ENCODE measurements at places on chromosomes 1 and 21. TPM values are rescaled to one million over a fixed set of nuclear protein-coding genes. Genes with fewer than 3 reads are reported as not detected.
A peak's percentile ranks its signal among the peaks of the same experiment; 100 is the strongest.

GRCh38 chr1:28248273-28249012 is 10.9 kb upstream of the SESN2 start:
- peak overlapping the region; percentile 87 for H3K27ac ChIP-seq
- no peaks in the 10 kb centered on the region for H3K36me3 ChIP-seq
- DNase-seq: no peak
- no peaks in the 10 kb centered on the region for H3K27me3 ChIP-seq
- peaks cover 24% of the 10 kb centered on the region for H3K4me1 ChIP-seq

SLC44A5 gene
- 1.2 TPM for total RNA-seq

GIPC2 gene
- total RNA-seq: 2.7 TPM

SLAMF7 gene
- total RNA-seq: 2.2 TPM

FOXD2 gene
- 0.98 TPM for total RNA-seq

CEPT1 gene
- 37.8 TPM for total RNA-seq

- H3K4me1 ChIP-seq: peaks cover 36% of the 10 kb centered on the region
- no peak overlapping the region for H3K27ac ChIP-seq
- no peaks in the 10 kb centered on the region for H3K27me3 ChIP-seq
- no peak for DNase-seq
- no peak overlapping the region for H3K4me3 ChIP-seq
Observed at GRCh38 chr1:47190857-47191256, 1.0 kb upstream of the PDZK1IP1 start.

ATP8B2 gene
- total RNA-seq: 65.1 TPM

ENAH gene
- 62.4 TPM for total RNA-seq

- no peaks in the 10 kb centered on the region for H3K27me3 ChIP-seq
- no peaks in the 10 kb centered on the region for H3K36me3 ChIP-seq
- DNase-seq: no peak
- no peak overlapping the region for H3K4me3 ChIP-seq
Observed at GRCh38 chr1:65470766-65471165, 50.3 kb downstream of the LEPR start.

DNA sequence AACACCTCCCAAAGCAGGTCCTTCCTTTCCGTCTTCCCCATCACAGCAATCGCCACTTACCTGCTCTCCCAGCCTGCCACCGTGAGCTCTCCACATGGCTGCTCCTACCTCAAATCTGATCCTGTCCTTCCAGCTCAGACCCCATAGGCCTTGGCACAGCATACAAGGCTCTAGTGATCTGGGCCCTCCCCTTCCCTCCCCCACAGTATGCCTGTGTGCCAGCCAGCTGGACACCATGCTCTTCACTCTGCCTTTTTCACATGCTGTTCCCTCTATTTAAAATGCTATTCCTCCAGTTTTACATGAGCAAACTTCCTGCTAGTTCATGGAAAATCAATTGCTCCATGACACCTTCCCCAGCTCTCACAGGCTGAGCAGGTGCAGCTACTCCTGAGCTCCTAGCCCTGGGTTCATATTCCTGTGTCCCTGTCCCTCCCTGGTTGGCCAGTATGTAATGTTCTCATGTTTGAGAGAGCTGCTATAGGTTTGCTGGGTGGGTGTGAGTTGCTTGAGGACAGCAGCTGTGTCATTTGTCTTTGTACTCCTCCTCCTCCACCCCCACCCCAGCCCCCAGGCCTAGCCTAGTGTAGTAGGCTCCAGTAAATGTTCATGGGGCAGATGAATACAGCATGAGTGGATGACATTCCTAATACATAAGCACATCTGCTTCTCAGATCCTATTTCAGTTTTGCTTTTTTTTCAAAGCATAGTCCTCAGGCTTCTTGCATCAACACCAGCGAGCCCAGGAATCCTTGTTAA is 6.3 kb upstream of the TNNT2 start:
- no peak overlapping the region for H3K27ac ChIP-seq
- H3K4me1 ChIP-seq: no peaks in the 10 kb centered on the region
- H3K4me3 ChIP-seq: no peak overlapping the region
- no peak for DNase-seq
- no peaks in the 10 kb centered on the region for H3K27me3 ChIP-seq

DNA sequence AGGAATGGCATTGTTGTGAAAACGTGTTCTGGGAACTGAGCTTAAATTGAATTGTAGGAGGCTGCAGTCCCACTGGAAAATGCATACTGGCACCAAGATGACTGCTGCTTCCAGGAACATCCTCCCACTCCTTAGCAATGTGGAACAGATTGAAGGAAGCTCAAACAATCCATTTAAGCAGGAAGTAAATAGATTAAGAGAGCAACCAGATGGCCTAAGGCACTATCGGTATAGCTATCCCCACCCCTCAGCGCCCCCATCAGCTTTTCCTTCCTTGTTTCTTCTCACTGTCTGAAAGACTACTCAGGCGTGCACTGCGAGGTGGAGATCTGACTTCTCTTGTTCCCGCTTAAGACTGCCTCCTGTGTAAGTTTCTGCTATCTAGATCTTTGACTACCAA is 4.0 kb upstream of the IFI16 start:
- peaks cover 38% of the 10 kb centered on the region for H3K4me1 ChIP-seq
- H3K36me3 ChIP-seq: no peaks in the 10 kb centered on the region
- H3K27me3 ChIP-seq: no peaks in the 10 kb centered on the region
- no peak overlapping the region for H3K4me3 ChIP-seq
- H3K27ac ChIP-seq: peak overlapping the region; percentile 16
- no peak for DNase-seq

DNA sequence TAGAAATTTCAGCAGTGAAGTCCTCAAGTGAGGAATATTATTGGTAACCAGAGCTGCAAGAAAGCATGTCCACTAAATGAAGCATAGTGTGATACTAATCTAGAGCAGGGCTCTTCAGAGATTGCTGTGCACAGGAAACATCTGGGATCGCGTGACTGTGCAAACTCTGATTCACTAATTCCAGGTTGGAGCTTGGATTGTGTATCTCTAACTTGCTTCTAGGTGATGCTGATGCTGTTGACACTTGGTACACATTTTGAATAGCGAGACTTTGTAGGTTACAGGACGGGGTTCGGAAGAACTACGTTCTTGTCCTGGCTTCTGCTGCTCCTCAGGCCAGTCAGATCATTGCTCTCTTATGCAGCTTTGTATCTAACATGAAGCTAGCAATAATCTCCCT is 66.5 kb downstream of the PRRX1 start:
- no peak for DNase-seq
- H3K27ac ChIP-seq: peak overlapping the region; percentile 37
- peaks cover 38% of the 10 kb centered on the region for H3K4me1 ChIP-seq
- no peaks in the 10 kb centered on the region for H3K27me3 ChIP-seq
- H3K36me3 ChIP-seq: peaks cover 9% of the 10 kb centered on the region

DNA sequence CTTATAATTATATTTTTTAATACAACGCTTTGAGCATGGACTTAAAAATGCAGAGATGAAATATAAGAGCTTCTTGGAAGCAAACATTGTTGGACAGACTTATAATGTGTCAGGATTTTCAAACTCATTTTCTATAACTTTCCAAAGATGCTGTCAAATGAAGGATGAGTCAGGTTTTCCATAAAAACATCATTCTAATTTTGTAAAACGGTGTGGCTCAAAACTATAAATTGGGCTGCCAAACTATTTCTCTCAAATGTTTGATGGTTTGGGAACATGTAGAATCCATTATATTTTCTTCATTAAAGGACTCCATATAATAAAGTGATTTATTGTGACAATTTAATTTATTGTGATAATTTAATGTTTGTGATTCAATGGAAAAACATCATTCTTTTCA is 511.2 kb downstream of the USP25 start:
- no peak overlapping the region for H3K4me3 ChIP-seq
- H3K4me1 ChIP-seq: peaks cover 12% of the 10 kb centered on the region
- peak overlapping the region; percentile 63 for H3K27ac ChIP-seq
- no peak for DNase-seq
- no peaks in the 10 kb centered on the region for H3K36me3 ChIP-seq

SPRR5 gene
- total RNA-seq: not detected

DNA sequence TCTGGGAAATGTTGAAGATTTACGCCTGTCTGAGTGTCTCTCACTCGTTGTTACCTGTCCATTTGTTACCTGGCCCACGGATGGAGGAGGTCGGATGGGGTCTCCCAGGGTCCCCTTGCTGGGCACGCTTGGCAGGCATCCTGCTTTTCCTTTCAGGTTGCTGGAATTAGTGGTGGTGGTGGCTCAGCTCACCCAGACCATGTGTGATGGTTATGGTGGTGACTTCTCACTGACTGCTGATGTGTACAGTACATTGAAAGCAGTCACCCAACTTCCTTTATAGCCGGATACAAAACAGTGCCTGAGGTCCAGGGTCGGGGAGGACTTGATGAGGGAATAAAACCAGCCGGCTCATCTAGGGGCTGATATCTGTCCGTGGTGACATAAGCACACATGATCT is 19.5 kb downstream of the MAPKAPK2 start:
- H3K27me3 ChIP-seq: no peaks in the 10 kb centered on the region
- H3K4me3 ChIP-seq: no peak overlapping the region
- no peak overlapping the region for H3K27ac ChIP-seq
- peaks cover 78% of the 10 kb centered on the region for H3K4me1 ChIP-seq
- no peaks in the 10 kb centered on the region for H3K36me3 ChIP-seq
- no peak for DNase-seq

DNA sequence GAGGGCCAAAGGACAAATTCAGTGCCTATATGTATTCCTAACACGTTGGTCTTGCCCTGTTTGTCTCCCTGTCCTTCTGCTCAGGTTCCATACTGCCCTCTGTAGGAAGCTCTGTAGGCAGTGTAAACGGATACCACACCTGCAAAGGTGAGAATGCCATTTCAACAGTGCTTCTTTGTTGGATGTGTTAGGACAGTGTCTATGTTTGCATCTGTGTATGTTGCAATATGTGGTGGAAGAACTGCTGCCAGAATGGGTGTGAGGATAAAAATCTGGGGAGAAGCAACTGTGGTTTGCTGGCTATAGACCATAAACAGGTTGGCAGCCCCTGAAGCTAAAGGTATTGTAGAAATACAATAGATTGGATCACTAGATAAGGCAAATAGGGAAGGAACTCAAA is 113.1 kb upstream of the BMP8A start:
- H3K27ac ChIP-seq: no peak overlapping the region
- no peak overlapping the region for H3K4me3 ChIP-seq
- no peak for DNase-seq
- no peaks in the 10 kb centered on the region for H3K27me3 ChIP-seq
- peaks cover 4% of the 10 kb centered on the region for H3K4me1 ChIP-seq

OR6N2 gene
- not detected for total RNA-seq

DNA sequence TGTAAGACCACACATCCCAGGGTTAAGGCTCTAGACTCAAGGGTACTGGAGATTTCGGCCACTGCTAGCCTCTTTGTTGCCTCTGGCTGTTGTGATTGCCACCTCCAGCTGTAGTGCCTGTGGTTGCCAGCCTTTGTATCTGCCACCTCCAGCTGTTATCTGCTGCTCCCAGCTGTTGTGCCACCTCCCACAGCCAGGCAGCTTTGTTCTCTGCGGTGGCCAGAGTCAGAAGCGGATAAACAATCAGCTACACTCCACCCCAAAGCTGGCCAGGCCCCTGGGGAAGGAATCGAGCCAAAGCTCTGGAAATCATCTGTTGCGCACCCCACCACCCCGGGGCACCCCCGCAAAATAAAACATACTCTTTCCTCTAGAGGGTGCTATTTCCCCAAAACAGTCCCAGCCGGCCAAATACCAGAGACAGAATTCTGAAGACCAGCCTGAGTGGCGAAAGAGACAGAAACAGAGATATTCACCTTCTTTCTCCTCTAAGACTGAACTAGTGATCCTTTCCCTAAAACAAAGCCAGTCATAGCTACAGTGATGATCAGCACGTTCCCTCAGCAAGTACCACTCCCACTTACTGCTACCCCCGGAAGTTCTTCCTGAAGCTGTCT is 14.8 kb upstream of the PIGM start:
- no peaks in the 10 kb centered on the region for H3K36me3 ChIP-seq
- H3K27me3 ChIP-seq: no peaks in the 10 kb centered on the region
- H3K4me1 ChIP-seq: no peaks in the 10 kb centered on the region
- H3K4me3 ChIP-seq: no peak overlapping the region

PPM1J gene
- 7.9 TPM for total RNA-seq

DNA sequence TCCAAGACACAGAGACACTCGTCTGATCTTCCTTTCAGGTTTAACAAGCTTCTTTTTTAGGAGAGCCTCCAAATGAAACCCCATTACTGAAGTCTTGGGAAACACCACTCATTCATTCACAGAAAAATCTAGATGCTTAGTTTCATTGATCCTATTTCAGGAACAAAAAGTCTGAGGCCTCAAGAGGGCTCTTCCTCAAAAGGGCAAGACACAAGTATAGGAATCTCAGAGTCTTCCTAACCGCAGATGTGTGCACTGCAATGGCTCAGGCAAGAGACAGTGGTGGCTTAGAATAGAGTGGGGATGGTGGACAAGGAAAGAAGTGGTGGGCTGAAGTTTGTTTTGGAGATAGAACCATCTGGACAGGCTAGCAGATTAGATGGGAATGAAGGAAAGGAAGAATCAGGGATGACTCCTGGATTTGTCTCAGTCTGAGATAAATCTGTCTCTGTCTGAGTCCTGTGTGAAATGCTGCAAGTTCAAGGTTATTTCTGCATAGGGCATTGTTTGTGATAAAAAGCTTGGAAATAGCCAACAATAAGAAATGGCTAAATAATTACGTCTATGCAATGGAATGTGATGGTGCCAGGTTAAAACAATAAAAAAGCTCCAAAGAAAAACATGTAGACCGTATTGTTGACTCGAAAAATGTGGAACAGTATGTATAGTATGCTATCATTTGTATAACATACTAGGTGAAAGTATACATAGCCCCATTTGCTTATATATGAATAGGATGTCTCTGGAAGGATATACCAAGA is 8.9 kb upstream of the CTSE start:
- H3K27me3 ChIP-seq: no peaks in the 10 kb centered on the region
- no peaks in the 10 kb centered on the region for H3K36me3 ChIP-seq
- H3K4me3 ChIP-seq: no peak overlapping the region
- no peak overlapping the region for H3K27ac ChIP-seq
- no peak for DNase-seq
- H3K4me1 ChIP-seq: peaks cover 20% of the 10 kb centered on the region

DNA sequence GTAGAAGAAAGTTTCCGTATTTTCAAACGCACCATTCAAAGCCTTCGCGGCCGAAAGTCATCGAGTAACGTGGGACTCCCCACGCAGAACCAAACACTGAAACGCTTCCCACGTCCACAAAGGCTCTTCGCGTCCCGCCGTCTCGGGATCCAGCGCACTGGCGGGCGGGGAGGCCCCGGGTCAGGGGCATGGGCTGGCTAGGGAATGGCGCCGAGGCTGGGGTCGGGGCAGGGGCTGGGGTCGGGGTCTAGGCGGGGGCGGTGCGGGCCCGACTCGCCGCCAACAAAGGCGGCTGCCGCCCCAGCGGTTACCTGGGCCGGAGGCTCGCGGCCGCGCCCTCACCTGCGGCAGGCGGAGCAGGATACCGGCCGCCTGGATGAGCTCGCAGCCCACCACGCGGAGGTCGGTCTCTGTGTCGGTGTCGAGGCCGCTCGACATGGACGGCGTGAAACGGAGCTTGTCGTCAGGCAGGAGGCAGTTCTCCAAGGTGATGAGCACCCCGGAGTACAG is 403 bp downstream of the CCNL2 start:
- peak overlapping the region; percentile 66 for H3K27ac ChIP-seq
- no peak for DNase-seq
- no peaks in the 10 kb centered on the region for H3K27me3 ChIP-seq

Measured in vagina (tissue), 2 donors.